ENCODE measurements at places on chromosomes 16 and 17. TPM values are rescaled to one million over a fixed set of nuclear protein-coding genes. Genes with fewer than 3 reads are reported as not detected.

- H3K27me3 ChIP-seq = peaks cover 15% of the 10 kb centered on the region
- no peak overlapping the region for H3K27ac ChIP-seq
- H3K36me3 ChIP-seq = no peaks in the 10 kb centered on the region
- H3K4me3 ChIP-seq = no peak overlapping the region
Measured at GRCh38 chr16:53043986-53044601, 8.6 kb downstream of the CHD9NB start.

DNA sequence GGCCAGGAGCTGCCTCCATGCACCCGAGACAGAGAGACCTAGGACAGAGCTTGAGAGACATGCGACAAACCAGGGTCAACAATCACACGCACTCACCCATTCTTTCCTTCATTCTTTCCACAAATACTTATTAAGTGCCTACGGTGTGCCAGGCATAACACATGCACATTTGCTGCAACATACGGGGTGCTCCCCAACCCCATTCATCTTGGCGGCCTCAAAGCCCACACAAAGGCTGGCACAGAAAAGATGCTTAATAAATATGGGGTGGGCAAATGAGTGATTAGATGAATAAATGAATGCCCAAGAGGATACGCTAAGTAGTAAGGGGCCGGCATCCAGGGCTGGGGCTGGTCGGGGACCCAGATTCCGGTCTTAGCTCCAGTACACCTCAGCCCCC lies 117.9 kb downstream of the ZNF423 start:
- H3K27me3 ChIP-seq = peaks cover 4% of the 10 kb centered on the region
- no peak overlapping the region for H3K4me3 ChIP-seq
- H3K4me1 ChIP-seq = no peaks in the 10 kb centered on the region
- DNase-seq = no peak

GRCh38 chr16:5916711-5917191 lies 819.2 kb upstream of the EEF2KMT start:
- H3K4me3 ChIP-seq = no peak overlapping the region
- no peak overlapping the region for H3K27ac ChIP-seq
- no peaks in the 10 kb centered on the region for H3K27me3 ChIP-seq
- no peaks in the 10 kb centered on the region for H3K36me3 ChIP-seq
- no peak for DNase-seq
- H3K4me1 ChIP-seq = no peaks in the 10 kb centered on the region

DNA sequence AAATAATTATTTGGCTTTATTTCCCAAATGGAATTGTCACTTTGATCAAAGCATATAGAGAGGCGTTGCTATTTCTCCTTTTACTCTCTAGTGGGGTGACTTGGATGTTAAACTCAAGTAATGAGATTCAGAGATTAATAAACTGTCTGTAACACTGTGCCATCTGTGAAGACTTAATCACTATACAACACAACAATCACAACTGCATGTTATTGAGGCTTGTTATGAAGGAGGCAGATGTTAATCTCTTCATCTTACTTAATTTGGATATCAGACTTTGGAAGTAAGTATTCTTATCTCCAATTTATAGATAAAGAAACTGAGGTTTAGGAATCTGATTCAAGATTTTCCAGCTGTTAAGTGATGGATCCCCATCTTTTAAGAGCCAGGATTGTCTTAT lies 132.5 kb downstream of the CNTNAP4 start:
- H3K27me3 ChIP-seq = no peaks in the 10 kb centered on the region
- no peak overlapping the region for H3K4me3 ChIP-seq
- H3K36me3 ChIP-seq = no peaks in the 10 kb centered on the region
- no peak for DNase-seq

The OR1G1 gene
- not detected for total RNA-seq

The NTN1 gene
- total RNA-seq = not detected

The FOXL1 gene
- not detected for total RNA-seq

The CPHXL2 gene
- total RNA-seq = not detected
